ENCODE measurements at places on chromosomes 6 and 20.

DNA sequence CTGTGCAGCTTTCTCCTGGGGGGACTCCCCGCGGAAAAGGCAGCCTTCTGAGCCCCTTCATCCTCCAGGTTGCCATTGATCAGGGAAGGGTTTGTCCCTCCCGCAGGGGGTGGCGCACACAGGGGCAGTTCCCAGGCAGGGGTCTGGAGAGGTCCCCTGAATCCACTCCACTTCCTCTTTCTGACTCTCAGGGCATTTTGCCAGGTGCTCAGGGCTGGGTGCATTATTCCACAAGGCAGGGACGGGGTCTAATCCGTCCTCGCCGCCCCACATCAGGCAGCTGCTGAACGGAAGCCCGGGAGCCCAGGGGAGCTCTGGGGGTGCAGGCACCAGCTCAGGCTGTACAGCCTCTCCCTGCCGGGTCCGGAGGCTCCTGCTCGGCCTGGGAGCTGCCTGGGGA lies 180.9 kb downstream of the TTLL2 start:
- no peak for DNase-seq

GRCh38 chr20:17806739-17807441 lies 107.1 kb downstream of the BANF2 start:
- DNase-seq, result no peak

DNA sequence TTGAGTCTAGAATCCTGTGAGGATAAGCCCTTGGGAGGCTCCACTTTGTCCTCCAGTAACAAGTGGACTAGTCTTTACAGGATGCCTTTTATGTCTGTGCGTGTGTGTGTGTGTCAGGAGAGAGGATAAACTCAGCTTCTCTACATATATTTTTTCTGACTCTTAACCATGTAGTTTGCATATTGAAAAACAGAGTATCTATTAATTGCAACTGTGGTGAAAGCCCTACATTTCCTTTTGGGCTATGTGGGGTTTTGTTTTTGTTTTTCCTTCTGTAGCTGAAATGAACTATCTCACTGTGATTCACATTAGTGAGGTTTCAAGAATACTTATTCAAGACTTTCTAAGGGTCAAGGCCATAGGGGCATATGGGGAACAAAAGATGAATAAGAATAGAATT lies 17.7 kb downstream of the TPBG start:
- DNase-seq, result no peak

DNA sequence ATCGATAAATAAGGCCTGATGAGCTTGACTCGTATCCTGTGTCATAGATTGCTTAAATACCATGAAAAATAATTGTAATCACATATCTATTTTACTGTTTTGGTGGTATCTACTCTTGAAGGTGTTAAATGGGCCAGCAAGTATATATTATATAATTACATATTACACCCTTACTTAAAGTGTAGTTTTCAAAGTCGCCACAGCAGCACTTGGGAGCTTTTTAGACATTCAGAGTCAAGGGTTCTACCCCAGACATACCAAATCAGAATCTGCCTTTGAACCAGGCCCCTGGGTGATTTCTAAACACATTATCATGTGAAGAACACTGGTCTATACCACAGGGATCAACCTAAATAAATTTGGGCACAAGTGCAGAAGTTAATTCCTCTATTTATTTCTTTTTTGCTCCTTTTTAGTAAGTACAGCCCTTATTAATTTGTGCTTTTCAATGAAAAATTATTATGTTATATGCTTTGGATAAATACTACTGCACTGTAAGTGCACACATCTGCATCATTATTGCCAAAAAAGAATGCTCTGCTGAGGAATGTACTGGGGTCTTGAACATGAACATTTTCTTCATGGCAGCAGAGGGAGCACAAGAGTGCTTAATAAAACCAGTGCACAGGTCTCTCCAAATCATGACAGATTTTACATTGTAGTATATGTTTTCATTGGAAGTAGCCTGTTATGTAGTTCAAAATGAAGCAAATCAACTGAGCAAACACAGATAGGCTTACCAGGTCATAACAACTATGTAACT lies 3.1 kb upstream of the ATXN1 start:
- no peak for DNase-seq

DNA sequence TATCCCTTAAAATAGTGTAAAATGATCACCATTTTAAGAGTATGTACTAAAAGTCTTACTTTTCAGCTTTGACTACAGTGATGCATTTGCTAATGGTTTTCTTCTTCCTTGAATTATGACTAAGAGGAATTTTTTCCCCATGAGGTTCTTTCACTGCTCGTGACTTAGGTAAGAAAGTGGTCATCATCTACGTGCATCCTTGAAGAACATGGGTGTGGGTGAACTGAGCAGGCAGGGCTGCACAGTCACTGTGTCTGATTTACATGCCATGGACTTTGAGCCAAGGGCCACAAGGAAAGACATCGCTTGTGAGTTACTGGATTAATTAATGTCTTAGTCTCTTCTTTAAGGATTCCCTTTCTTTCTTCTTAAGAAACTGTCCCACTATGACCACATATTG lies 33.3 kb downstream of the NQO2 start:
- no peak for DNase-seq

DNA sequence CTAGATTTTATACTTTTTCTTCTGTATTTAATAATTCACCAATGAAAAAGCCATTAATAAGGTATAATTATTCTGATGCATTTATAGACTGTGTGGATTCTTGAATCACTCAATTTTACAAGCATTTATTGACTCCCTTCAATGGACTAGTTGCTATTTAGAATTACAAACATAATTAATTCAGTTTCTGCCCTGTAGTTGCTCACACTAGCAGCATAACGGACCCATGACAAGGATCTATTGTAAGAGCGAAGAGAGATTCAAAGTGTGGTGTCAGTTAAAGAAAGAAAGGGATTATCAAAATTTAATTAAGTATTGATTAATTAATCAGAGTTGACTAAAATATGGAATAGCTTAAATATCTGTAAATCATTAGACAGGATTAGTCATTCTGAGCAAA lies 602.6 kb upstream of the PTCHD4 start:
- no peak for DNase-seq

- no peak for DNase-seq
Observed at GRCh38 chr6:128007658-128008057, 106.8 kb upstream of the THEMIS start.

- DNase-seq, result no peak
Observed at GRCh38 chr20:23627501-23627900, 10.3 kb downstream of the CST3 start.

GRCh38 chr6:20542927-20543602 lies 8.8 kb downstream of the CDKAL1 start:
- no peak for DNase-seq

GRCh38 chr6:7512320-7512719 lies 29.2 kb upstream of the DSP start:
- no peak for DNase-seq

DNA sequence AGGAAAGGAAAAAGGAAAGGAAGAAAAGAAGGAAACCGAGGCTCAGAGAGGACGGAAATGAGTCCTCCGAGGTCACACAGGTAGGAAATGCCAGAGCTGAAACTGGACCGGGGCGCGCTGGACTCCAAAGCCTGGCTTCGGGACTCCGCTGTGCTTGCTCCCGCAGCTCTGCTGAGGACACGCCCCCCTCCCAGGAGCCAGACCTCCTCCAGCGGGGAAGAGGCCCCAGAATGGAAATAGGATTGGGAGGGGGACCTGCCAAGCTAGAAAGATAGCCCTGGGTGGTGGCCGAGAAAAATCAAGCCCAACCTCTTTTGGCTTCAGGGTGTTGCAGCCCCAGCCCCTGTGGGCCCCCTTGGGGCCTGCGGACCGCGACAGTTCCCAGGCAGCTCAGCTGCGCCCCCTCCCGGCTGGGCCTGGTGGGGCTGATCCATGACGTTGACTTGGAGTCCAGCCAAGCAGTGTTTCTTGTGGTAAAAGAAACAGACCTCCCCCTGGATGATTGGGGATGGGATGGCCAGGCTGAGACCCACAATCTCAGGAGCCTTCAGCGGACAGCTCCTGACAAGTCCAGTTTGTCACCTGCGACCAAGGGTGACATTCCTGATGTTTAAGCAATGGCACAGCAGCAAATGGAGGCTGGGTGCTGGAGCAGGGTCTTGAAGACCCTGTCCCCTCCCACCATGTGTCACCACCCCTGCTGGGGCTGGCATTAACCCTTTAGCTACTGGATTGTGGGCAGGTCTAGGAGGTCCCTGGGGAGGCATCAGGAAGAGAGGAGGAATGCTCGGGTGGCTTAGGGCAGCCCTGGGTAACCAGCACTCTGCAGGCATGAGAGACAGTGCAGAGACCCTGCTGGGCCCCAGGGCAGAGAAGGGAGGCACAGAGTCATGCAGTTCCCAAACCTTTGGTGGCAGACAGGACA lies 55.4 kb downstream of the RIPOR3 start:
- peak; percentile 21 for DNase-seq

DNA sequence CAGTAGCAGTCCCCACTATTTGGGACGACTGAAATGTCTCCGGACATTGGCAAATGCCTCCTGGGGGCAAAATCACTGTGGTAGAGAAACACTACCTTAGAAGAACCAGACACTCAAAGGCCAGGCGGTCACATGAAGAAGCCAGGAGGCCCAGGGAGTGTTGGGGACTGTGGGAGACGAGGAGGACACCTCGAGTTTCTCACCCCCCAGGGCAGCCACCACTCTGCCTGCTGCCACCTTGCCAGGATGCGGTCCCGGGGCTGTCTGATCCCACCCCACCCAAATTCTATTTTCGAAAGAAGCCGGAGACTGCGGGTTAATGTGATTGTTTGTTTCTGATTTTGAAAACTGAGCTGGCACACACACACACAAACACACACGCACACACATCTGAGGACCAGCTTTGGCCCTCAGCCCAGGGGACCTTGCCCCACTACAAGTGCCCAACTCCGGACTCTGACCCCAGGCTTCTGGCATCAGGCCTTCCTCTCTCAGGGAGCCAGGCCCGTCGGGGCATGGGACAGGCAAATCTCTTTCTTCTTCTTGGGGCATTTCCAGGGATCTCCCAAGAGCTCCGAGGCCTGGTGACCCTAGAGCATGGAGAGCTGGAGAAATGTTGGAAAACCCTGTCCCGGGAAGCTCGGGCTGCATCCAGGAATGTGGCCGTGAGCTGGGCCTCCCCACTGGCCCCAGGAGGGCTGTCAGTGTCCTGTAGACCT lies 187.5 kb upstream of the PMEPA1 start:
- DNase-seq, result no peak

- DNase-seq, result no peak
Observed at GRCh38 chr6:32074996-32075532, 34.1 kb downstream of the TNXB start.

DNA sequence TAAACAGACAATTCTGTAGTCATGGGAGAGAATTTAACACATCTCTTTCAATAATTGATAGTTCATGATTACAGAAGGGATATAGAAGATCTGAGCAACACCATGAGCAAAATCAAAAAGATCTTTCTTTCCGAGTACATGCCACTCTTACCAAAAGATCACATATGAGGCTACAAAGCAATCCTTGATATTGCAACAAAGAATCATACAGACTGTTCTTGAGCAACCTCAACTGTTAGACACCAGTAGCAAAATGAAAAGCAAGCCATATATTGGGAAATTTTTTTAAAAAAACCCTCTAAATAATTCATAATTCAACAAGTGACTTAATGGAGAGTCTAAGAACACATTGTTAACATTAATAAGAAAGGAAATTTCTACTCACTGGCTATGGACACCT lies 3.6 kb upstream of the CD83 start:
- DNase-seq, result no peak

GRCh38 chr6:151763938-151764680 lies 43.4 kb upstream of the ESR1 start:
- DNase-seq, result no peak

GRCh38 chr6:14882394-14883026 lies 363.4 kb upstream of the JARID2 start:
- DNase-seq, result no peak

Data from activated gamma-delta T cell treated with Interleukin-2 at 50 U/mL for 16 hours (primary cell).